ENCODE measurements at places on chromosomes 3 and 15.

DNA sequence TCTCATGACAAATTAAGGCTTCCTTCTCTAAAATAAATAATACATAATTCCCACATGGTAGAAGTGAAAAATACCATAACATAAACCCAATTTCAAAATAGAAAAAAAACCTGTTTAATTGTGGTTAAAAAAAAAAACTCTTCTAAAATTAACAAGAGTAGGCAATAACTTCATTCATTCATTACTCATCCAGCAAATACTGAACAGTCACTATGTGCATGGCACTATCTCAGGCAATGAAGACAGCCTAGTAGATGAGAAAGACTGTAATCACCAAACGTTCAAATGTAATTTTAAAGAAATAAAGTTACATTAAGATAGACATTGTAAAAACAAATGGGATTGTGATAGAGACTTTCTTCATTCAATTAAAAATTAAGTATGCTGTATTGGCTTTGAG, 43.4 kb downstream of the TFDP2 start:
- no peak for DNase-seq

GRCh38 chr15:75425966-75426500, 25.5 kb downstream of the SIN3A start:
- no peak for DNase-seq

- peak; percentile 12 for DNase-seq
These were observed 3.7 kb upstream of the MYL3 start for GRCh38 chr3:46866720-46867549.

GRCh38 chr15:53670701-53671100, 88.8 kb downstream of the WDR72 start:
- DNase-seq: no peak

DNA sequence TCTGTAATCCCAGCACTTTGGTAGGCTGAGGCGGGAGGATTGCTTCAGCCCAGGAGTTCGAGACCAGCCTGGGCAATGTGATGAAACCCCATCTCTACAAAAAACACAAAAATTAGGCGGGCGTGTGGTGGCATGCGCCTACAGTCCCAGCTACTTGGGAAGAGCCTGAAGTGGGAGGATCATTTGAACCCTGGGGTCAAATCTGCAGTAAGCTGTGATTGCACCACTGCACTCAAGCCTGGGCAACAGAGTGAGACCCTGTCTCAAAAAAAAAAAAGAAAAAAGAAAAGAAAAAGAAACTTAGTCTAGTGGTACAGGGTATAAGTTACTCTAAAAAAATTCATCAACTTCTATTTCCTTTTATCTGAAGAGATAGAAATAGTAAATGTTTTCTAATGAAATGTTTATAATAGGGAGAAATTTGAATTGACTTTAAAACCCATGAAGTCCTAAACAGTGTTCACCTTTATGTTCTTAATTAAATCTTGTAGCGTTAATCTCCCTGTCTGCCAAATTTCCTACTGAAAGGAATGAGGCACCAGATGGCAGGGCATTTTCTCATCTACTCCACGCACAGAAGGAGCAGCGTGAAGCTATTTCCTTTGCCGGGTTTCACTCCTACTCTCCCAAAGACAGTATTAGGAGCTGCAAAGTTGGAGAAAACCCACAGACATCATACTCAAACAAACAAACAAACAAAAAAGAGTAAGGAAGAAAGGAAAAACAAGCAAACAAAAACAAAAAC, 1.9 kb downstream of the PCLAF start:
- no peak for DNase-seq

GRCh38 chr15:39084674-39085530, 496.0 kb upstream of the THBS1 start:
- no peak for DNase-seq

DNA sequence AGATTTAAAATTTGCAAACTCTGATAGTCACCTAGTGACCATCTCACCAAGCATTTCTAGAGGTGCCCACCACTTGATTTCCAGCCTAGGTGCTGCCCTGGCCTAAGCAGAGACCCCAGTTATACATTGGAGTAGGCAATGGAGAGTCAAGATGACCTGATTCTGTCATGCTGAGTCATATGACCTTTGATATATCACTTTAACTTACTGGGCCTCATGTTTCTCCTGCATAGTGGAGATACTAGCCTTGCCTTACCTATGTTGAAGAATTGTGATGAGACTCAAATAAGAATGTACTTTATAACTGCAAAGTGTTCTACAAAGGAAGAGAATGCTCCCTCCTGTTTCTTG, 75.5 kb upstream of the XCR1 start:
- no peak for DNase-seq

DNA sequence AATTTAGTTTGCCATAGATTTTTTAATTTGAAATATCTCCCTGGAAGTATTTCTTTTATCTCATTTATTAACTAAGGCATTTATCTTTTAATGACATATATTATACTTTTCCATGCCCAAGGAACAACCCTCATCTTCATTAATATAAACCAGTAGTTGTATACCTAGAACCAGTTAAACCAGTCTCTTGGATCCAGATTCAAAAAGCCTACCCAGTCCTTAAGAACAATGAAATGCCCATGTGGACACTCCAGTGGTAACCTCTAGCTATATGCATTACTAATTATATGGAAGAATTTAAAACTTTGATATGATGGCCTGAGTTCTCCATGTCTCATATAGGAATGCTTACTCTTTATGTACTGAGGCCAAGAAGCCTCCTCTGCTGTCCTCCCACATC, 4.8 kb downstream of the SIDT1 start:
- no peak for DNase-seq

- no peak for DNase-seq
These were observed 57.2 kb downstream of the P3H2 start for GRCh38 chr3:190063490-190063889.

DNA sequence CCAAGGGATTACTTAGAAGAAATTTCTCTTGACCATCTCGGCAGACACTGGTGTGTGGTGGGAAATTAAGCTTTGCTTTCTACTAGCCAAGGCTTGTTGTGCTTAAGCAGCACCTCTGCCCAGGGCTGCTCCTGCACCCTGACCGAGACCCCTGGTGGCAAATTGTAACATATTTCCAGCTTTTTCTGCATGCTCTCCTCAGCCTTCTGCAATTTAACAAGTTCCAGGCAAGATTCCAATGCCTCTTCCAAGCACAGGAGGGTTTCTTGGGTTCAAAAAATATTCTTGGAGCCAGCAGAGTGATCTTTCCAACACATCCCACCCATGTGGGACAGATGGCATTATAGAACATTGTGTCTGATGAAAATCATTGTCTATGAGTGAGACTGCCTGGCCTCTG, 210.5 kb downstream of the CLSTN2 start:
- no peak for DNase-seq

- no peak for DNase-seq
These were observed 730.6 kb upstream of the NECTIN3 start for GRCh38 chr3:110341047-110341446.

- no peak for DNase-seq
These were observed 81.1 kb downstream of the LRRK1 start for GRCh38 chr15:101000271-101000681.

DNA sequence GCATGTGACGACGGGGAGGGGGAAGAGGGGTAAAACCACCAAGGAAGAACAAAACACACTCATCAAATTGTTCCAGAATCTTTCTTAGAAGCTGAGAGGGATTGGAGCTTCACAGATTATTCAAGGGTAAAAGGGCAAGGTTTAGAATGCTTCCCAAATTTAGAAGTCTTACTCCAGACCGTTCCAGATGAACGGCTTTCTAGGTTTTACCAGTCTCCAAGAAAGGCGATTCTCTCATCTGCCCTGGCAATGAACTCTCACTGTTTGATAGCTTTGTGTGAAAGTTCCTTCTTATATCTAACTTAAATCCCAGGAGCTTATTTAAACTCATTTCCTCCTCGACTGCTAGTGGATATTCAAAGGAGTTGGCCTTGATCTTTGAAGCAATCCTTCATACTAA, 124.3 kb upstream of the PRICKLE2 start:
- no peak for DNase-seq

GRCh38 chr3:169143506-169143905, 520.0 kb downstream of the MECOM start:
- DNase-seq: no peak

GRCh38 chr3:134287512-134287911, 36.9 kb upstream of the RYK start:
- DNase-seq: no peak

DNA sequence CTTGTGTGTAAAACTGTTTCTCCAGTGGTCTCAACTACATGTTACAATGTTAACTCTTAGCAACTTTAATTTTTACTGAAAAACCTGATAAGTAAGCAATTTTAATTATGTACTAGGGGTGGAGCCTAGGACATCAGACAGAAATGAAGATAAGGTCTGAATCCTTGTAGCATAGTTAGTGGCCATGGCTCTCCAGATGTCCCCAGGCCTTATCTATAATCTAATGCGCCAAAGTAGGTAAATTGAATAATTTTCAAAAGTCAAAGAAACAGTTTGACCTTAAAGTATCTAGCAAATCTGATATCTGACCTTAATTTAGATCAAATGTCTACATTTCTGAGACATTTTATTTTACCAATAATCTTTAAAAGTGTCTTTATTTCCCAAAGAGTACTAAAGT, 8.2 kb downstream of the MAGEF1 start:
- no peak for DNase-seq

- DNase-seq: no peak
These were observed 108.4 kb upstream of the SLC6A11 start for GRCh38 chr3:10707400-10708215.

- DNase-seq: no peak
These were observed 23.4 kb upstream of the PPARG start for GRCh38 chr3:12265508-12265907.

GRCh38 chr3:14238930-14239329, 60.3 kb downstream of the LSM3 start:
- DNase-seq: no peak

DNA sequence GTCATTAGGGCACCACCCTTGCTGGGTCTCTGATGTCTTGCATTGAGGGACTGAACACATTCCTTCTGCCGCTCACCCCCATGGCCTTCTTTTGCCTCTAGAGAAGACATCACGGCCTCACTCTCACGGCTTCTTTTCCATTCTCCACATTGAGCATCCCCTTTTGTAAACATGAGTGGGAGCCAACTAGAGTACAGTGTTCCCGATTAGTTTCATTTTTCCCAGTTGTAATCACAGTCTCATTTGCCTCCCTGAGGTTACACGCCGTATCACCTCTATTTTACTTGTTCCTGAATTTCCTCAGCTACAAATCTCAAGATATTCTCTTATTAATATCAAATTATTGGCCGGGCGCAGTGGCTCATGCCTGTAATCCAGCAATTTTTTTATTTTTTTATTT, 17.5 kb downstream of the USP13 start:
- DNase-seq: no peak

- DNase-seq: no peak
These were observed 615.2 kb upstream of the TGFBR2 start for GRCh38 chr3:29991198-29991597.

DNA sequence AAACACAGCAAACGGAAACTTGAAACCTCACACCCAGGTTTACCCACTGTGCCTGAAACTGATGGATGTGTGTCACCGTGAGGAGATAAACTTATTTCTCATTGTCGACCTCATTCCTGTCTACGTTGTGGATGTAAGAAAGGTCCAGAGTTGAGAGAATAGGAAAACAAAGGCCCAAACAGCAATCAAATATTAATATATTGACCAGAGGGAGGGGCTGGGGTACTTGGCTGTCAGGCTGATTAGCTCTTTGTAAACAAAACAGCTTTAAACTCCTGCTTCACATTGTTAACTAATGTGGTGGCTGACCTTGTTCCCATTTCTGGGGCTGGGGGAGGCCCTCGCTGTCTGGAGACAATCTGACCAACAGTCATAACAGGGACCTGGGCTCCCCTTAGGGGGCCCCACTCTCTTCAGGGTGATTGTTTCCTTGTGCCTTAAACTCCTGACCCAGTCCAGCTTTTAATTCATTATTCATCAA, 937.6 kb downstream of the MCTP2 start:
- no peak for DNase-seq

DNA sequence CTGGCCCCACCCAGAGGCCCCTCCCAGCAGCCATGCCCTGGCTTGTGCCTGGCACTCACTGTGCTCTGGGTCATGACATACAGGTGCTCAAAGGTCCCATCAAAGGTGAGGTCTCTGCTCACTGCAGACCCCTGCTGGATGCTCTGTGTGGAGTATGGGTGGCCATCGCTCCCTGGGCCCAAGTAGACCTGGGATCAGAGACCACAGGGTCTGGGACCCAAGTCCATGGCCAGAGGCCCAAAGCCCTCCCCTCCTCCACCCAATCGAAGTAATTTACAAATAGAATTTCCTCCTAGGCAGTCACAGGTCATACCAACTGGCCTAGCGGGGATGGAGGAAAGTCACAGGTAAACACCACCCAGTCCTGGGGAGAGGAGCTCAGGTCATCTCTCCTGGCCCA, 7.6 kb downstream of the PLXNB1 start:
- DNase-seq: no peak

DNA sequence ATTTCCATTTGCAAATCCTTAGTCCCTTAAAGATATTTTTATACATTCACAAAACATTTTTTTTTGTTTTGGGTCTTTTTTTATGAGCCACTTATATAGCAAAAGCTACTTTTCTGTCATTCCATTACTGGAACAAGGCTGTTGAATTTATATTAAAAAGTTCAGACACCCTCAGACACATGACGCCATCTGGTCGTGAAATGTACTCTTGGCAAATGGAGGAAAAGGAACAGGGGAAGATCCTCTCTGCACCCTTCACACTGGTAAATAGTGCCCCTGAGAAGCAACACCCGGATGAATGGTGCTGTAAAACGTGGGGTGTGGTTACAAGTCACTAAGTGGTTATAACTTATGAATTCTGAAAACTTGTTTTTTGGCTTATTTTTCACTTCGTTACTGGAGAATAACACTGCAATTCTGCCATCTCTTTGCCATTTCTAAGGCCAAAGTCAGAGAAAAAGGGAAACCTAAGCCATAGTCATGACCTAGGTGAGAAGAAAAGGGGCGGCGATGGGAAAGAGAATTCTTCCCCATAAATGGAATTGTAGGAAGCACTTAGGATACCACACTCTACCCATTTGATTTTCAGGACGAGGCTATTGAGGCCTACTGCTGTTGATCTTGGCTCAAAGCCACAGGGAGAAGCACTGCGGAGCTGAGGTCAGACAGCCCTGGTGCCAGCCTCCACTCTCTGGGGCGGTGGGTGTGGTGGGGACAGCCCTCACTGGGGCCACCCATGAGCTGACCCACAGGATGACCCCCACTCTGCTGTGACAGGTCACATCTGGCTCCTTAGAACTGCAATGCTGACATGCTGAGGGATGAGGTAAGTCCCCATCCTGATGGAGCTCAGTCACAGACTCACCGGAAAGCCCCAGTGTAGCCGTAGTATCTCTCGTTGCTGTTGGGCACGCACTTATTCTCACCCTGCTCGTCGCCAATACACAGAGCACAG, 21.9 kb downstream of the LTF start:
- DNase-seq: no peak

DNA sequence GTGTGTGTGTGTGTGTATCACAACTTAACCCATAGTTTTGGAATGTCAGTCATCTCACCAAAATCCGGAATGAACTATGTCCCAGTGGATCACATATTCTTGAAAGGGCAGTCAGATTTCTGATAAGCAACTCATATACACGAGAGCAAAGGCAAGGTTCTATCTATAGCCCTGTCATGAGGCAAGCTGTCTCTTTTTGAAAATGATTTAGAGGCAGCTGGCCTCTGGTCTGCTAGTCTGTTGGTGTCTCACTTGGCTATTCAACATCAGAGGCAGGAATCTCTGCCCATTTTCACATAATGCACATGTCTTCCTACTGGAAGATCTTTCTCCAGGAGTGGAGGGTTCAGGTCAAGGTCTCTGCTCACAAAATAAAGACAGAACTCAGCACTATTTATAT, 79.8 kb downstream of the CNTN6 start:
- DNase-seq: no peak

GRCh38 chr3:6444888-6445658, 415.8 kb upstream of the GRM7 start:
- no peak for DNase-seq

Measured in anterior cingulate cortex (tissue), 58 donors.